H1 (cell line): ENCODE measurements at places on chromosomes 13 and 19.

- DNase-seq, result no peak
Observed at GRCh38 chr13:47726394-47726793, 274.7 kb downstream of the SUCLA2 start.

GRCh38 chr13:76778853-76779252, 107.4 kb downstream of the KCTD12 start:
- no peak for DNase-seq

DNA sequence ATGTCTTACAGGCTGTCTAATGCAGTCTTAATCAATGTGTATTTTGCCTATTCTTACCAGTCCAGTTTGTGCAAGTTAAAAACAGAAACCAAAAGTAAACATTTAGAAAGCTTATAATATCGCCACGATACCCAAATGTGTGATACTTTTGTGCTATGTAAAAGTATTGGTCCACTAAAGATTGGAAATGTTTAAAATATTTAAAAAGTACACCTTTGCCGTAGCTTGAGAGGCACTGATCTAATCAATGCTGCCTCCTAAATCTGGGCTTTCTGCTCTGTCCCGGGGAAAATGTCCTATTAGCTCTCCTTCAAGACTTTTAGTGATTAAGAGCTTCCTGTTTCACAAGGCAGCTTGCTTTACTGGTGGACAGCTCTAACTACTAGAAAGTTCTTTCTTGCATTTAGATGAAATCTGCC, 64.7 kb downstream of the DNAJC15 start:
- no peak for DNase-seq

GRCh38 chr13:41028051-41028450, 8.9 kb upstream of the ELF1 start:
- no peak for DNase-seq

GRCh38 chr13:26222520-26223046, 469 bp upstream of the RNF6 start:
- no peak for DNase-seq

GRCh38 chr19:32875428-32875827, 5.9 kb upstream of the SLC7A9 start:
- DNase-seq, result no peak

DNA sequence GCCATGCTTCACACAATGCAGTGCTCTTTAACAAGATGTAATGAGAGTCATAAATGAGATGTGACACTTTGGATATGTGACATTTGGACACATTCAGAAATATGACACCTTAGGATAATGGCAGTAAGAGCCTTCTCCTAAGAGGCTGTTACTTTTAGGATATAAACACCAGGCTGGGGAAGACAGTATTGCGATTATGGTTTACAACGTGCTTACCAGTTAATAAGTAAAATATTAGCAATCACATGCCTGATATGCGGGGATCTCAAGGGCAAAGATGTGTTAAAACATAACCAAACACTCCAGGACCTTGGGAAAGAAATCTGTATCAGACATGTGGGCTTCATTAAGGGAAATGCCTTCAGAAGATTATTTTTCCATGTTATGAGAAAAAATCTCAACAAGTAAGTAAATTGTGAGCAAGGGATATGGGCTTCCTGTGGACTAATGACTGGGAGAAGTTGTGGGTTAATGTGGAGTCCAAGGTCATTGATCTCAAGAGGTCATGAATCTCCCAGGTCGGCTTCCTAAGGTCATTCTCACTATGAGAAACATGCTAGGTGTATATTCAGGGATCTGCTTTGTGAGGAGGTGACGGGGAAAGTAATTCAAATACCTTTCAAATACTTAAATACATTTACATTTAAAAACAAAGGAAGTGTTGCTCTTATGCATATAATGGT, 105.3 kb downstream of the STARD13 start:
- no peak for DNase-seq

DNA sequence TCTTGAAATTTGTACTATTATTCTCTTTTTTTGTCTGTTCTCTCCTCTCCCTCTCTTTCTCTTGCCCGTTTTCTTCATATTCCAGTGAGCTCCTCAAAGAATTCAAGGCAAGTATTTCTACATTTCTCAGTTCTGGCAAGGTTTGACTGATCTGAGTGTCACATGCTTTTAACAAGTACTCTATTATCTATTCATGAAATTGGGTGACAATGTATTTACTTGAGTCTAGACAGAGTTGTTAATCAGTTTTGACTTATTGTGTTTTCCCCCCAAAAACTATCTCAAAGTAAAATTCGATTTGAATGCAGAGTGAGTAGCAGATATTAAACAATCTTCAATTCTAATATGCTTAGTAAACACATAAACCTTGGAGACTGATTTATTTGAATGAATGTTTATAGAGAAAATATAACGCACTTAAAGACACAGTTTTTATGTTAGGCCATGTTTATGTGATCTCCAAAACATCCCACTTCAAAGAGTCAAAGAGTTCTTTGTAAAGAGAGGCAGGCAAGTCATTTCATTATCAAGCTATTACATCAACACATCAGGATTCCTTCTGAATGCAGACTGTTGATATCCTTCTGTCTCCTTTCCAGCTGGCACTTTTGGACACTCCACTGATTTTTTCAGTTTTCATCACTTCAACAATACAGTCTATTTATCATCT, 166.6 kb downstream of the SLITRK6 start:
- no peak for DNase-seq

GRCh38 chr13:97849305-97849704, 104.2 kb upstream of the IPO5 start:
- DNase-seq, result no peak

DNA sequence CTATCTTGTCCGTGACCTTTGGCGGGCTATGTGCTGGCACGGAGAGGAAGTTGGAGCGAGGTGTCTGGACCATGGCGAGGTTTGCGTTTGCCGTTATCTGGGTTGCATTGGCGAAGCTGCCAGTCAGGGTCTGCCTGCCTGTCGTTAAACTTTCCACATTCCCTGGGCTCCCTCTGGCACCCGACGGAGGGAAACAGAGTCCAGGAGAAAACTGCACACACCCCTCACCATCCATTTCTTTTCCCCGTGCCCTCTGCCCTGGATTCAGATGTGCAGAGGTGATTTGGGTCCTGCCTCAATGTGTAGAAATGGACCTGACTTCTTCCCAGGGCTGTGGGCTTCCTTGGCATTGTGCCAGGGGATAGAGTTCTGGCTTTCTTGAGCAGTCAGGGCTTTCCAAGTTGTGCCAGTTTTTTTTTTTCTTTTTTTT, 142.4 kb downstream of the URI1 start:
- no peak for DNase-seq

DNA sequence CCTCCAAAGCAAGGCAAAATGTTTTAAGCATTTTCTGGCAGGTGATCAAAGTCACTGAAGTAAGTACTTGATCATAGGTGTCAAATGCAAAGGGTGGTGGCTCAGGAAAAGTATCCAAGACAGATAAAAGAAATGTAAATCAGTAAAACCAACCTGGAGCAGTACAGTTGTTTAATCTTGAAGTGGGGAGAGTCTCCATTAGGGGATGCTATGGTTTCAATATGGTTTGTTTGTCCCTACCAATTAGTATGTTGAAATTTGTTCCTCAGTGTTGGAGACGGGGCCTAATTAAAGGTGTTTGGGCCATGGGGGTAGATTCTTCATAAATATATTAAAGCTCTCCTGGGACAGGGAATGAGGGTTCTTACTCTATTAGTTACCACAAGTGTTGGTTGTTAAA, 1781.7 kb upstream of the PRR20A start:
- no peak for DNase-seq

DNA sequence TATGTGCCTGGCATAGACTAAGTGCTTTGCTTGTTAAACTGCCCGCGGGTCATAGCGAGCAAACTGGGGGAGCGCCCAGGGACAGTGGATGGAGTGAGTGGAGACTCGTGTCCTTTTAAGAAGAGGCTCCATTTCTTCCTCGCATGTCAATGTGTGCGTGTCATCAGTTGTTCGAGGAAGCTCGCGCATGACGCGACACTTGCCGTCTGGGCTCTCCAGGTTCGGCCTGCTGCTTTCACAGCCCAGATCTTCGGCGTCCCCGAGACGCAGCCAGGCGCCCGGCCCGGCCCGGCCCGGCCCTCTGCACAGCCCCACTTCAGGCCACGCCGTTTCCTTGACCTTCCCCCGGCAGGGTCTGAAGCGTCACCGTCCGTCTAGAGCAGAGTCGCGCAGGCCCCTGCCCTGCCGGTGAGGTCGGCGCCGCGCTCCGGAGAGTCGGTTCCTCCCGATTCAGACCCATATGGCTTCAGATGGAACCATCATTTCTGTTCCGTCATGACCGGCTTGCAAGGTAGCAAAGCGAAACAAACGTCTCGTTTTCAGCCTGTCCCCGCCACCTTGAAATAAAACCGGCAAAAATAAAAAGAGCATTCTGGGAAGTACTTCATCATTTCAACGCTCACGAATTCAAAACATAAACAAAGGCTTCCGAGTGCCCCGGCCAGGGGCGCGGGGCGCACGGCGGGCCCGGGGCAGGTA, 599 bp upstream of the ARHGEF7 start:
- no peak for DNase-seq

GRCh38 chr19:7263521-7263920, 30.7 kb downstream of the INSR start:
- no peak for DNase-seq

DNA sequence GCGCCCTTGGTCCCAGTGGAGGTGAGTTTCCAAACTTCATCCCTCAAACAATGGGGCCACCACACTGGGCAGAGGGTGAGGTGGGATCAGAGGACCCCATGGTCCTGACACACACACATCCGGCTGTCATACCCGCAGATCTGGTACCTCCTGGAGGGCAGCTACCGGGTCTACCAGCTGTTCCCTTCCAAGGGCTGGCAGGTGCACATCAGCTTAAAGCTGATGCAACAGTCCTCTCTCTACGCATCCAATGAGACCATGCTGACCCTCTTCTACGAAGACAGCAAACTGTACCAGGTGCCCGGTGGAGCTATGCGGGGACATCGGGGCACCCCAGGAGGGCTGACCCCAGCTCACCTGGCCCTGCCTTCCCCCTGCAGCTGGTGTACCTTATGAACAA, 14.0 kb upstream of the PSMD8 start:
- DNase-seq, result no peak

- DNase-seq, result no peak
Observed at GRCh38 chr13:40098246-40098645, 442.8 kb downstream of the COG6 start.

DNA sequence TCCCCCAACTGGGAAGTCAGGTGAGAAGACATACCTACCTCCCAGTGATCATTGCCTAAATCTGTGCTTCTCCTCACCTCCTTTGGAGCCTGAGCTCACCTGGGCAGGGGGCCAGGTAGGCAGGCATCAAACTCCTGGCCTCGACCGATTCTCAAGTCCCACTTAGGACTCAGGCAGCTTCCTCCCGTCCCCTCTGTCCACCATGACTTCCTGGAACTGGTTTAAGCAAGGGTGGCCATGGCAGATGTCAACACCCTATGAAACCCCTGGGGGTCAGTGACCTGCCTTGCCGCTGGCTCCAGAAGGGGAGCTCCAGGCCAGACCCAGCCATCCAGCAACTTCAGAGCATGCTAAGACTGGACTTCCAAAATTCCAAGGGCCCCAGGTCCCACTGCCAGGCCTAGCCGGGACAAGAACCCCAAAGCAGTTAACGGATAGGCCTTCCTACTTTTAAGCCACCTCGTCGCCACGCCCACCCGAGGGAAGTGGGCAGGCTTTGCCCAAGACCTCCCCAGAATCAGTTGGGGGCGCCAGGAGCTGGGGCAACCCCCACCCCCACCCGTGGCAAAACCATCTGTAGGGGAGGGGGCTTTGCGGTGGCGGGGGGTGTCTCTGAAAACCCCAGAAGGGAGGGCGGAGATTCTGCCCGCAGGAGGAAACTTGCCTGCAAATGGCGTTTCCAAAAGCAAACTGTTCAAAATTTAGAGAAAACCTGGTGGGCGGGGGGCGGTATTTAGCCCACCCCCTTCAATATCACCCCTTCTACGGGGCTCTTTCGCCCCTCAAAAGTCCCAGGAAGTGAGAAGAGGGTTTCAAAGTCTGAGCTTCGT, 657 bp downstream of the PLIN3 start:
- peak; percentile 82 for DNase-seq
